Heart right ventricle (tissue), 16 donors: ENCODE measurements at places on chromosomes 2 and 18. TPM values are rescaled to one million over a fixed set of nuclear protein-coding genes. Genes with fewer than 3 reads are reported as not detected.

DOK6 gene
- 3.9 TPM for total RNA-seq

TMSB10 gene
- total RNA-seq: 247 TPM

METTL21A gene
- total RNA-seq: 11.9 TPM

ZNF638 gene
- total RNA-seq: 85.4 TPM

PRKCE gene
- 22.7 TPM for total RNA-seq

IL36A gene
- not detected for total RNA-seq

ZNF519 gene
- total RNA-seq: 3.0 TPM

GCA gene
- total RNA-seq: 6.7 TPM

UGT1A7 gene
- not detected for total RNA-seq

LCT gene
- total RNA-seq: not detected

DNA sequence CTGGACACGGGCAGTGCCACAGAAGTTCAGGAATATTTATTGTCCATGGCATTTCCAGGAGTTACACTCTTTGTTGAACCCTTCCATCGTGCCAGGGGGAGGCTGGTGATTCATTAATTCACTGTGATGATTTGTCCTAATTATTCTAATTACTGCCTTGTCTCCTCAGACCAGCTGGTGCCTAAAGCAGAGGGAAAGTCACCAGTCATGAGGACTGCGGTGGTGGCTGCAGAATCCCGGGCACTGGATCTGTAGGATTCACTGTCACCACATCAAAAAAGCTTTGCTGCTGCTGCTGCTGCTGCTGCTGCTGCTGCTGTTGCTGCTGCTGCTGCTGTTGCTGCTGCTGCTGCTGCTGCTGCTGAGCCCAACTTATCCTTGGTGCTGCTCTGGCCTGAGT is 908.2 kb downstream of the TSN start:
- no peak for DNase-seq

DNA sequence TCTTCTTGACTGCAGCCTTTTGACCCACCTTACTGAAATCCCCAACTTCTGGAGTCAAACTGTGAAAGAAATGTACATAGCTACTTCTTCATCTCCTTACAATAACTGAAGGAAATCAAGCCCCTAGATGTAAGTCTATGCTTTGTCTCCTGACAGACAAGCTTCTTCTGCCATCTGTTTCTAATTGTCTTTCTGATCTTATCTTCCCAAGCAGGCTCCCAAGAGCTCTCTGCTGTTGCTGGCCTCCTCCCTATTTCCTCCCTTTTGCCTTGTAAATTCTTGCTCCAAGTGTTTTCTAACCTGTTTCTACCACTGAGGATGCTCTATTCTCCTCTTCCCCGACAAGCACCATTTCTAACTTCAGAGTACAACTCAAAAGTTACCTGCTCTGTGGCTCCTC is 77.4 kb upstream of the OSR1 start:
- no peak for DNase-seq

DNA sequence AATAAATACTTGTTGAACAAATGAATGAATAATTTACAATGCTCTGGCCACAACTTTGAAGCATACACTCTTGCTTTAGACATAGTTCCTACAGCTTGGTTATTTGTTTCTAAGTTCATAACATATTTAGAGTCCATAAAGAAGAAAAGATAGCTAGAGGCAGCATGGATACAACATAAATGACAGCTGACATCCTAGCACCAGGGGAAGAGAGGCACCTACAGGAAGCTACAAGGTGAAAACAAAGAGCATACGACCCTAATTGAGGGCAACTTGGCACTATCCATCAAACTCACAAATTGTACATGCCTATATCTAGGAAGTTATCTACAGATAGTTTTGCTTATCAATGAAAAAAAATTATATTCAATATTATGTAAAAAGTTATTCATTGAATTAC is 88.9 kb downstream of the PLEKHM3 start:
- no peak for DNase-seq

DNA sequence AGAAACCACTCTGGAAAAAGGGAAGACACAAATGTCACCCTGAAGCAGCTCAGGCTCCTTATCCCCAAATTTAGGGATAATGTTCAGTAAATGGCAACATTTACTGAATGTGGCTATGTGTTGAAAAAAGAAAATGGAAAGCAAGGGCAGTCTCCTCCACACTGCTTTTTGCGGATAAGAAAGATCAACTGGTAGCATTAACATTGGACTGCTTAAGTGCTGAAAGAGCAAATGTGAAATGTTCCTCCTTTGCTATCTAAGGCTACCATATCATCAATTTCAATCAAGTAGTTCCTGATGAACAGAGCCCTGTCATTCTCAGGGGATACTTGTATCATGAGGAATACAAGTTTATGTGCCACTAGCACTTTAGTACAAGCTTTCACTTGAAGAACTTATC is 12.5 kb downstream of the FBXO11 start:
- DNase-seq: no peak

DNA sequence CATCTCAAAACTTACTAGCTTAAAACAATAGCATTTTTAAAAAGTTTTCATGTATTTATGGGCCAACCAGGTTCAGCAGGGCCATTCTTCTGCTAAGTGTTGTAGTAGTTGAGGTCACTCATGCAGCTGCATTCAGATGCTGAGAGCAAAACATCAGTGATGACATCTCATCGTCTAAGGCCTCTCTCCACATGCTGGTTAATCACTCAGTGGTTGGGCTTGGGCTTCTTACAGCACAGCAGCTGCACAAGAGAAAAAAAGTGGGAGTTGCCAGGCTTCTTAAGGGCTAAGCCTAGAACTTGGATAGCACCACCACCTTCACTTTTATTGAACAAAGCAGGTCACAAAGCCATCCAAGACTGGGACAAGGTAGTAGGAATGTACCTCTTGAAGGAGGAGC is 190.3 kb downstream of the IRS1 start:
- no peak for DNase-seq

DNA sequence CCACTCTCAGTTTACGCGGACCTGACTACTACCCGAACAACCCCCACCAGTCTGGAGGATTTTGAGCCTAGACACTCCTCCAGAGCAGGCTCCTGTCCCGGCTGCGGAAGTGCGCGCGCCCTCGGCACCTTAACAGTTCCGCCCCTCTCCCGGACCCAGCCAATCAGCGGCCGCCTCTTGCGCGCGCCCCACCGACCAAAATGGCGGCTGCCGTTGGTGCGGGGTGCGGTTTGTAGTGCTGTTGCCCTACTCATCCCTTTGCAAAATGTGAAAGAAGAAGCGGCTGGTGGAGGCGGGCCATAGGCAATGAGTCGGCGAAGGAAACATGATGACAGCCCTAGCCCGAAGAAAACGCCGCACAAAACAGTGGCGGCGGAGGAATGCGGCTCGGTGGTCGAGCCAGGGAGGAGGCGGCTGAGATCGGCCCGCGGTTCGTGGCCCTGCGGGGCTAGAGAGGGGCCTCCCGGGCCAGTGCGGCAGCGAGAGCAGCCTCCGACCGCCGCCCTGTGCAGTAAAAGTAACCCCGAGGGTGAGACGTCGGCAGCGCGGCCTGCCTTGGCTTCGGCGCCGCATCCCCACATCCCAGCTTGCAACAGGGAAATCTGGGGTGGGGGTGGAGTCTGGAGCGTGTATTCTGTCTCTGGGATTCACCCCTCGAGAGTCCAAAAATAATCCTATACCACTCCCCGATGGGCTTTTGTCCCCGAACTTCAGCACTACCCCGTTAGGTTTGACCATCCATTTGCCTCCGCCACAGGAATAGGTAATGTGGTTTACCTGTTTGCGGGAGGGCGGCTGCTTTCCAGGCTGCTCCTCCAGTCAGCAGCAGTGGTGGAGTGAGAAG is at the start of gene ETAA1:
Gene ETAA1 (plus strand): TSS at position 191 of the 844 bp plus-strand sequence. CDS start 116 bp downstream, at position 307.
- DNase-seq: peak; percentile 94

DNA sequence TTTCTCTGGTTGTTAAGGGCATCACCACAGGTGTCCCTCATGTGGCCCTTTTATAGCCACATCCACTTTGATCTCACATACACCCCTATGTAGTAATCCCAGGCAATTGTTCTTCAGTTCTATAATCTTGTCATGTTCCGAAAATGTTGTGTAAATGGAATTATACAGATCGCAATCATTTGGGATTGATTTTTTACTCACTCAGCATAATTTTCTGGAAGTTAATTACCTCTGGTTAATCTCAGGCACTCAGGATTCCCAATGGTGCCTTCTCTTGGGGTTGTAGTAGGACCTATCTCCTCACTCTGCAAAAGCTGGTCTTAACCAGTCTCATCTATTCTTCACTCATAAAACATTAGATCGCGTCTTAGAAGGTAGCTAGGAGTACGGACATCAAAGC is 1549.6 kb upstream of the DDX18 start:
- no peak for DNase-seq

GRCh38 chr2:49940626-49941025 is 786.3 kb upstream of the FSHR start:
- DNase-seq: no peak

DNA sequence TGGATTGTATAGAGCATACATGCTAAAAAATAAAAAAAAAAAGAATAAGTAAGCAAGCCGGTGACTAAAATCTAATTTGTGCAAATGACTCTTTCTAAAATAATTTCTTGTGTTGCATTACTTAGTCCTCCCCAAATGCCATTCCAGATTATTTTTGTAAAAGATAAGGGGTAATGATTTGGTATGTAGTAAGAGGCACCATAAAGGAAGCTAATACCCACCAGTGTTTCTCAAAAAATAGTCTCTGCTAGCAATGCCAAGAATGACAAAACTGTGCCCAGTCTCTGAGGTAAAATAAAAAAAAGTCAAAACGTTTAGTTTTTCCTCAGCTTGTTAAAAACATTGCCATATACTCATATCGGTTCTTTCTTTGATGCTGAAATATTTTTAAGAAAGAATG is 2.7 kb downstream of the METTL5 start:
- DNase-seq: no peak

- DNase-seq: peak; percentile 12
Observed at GRCh38 chr2:108449410-108450130, 564 bp downstream of the GCC2 start.

GRCh38 chr2:151843691-151844061 is 15.5 kb upstream of the ARL5A start:
- DNase-seq: no peak
